Mesothelial cell of epicardium (in vitro differentiated cells): ENCODE measurements at places on chromosomes 3 and 15.

DNA sequence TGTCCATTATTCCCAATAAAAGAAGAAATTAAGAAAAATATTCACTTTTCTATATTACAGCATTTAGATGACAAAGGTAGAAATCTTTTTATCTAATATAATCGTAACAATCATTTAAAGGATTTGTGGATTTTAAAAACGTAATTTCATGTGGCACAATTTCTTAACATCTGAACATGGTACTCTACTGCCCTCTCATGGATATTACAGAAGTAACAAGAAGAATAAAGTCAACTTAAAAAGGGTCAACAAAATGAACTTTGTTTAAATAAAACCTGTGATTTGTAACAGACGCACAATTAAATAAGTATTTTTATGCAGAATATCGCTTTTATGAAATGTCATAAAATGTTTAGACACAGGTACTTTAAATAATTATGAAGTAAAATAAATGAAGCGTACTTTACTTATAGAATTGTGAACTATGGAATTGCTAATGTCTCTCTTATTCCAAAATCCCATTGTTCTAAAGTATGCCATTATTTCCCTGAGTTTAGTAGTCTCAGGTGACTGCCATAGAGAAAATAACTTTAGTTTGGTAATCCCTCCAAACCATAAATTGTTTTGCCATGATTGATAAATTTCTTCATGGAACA lies 366.8 kb upstream of the ZNF385D start:
- no peak for DNase-seq
- no peak overlapping the region for H3K27ac ChIP-seq
- H3K36me3 ChIP-seq = no peaks in the 10 kb centered on the region
- no peaks in the 10 kb centered on the region for H3K4me1 ChIP-seq
- no peak overlapping the region for H3K4me3 ChIP-seq
- H3K27me3 ChIP-seq = no peaks in the 10 kb centered on the region

DNA sequence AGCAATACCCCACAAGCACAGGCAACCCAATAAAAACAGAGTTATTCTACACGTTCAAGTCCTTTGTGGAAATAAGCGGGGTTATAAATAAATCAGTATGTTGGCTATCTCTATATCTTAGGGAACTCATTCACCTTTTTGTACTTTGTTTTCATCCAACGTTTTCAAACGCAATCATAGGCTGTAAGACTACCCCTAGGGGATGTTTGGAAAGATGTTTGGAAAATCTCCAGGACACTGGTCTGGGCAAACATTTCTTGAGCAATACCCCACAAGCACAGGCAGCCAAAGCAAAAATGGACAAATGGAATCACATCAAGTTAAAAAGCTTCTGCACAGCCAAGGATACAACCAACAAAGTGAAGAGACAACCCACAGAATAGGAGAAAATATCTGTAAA lies 70.1 kb downstream of the CLDN11 start:
- no peak for DNase-seq
- H3K36me3 ChIP-seq = no peaks in the 10 kb centered on the region
- H3K27me3 ChIP-seq = no peaks in the 10 kb centered on the region
- peaks cover 46% of the 10 kb centered on the region for H3K4me1 ChIP-seq
- H3K27ac ChIP-seq = no peak overlapping the region
- H3K4me3 ChIP-seq = no peak overlapping the region

DNA sequence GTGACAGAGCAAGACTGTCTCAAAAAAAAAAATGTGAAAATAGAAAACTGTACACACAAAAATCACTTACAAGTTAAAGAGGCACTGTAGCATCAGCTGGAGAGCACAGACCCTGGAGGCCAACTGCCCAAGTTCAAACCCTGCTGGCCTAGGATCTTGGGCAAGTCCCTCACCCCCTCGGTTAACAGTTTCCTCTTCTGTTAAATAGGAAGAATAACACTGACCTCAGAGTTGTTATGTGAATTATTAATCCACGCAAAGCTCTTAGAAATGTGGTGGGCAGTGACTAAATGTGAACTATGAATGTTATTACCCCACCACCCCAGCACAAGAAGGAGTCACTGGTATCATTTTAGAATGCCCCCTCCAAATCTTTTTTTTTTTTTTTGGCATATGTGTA lies 11.2 kb downstream of the CIB1 start:
- no peak overlapping the region for H3K4me3 ChIP-seq
- H3K36me3 ChIP-seq = peaks cover 7% of the 10 kb centered on the region
- no peak for DNase-seq

GRCh38 chr15:64246364-64247189 lies 83.8 kb upstream of the PPIB start:
- H3K27me3 ChIP-seq = no peaks in the 10 kb centered on the region
